Uterus (tissue), 4 donors: ENCODE measurements at places on chromosomes 6 and 20. TPM values are rescaled to one million over a fixed set of nuclear protein-coding genes. Genes with fewer than 3 reads are reported as not detected.

DNA sequence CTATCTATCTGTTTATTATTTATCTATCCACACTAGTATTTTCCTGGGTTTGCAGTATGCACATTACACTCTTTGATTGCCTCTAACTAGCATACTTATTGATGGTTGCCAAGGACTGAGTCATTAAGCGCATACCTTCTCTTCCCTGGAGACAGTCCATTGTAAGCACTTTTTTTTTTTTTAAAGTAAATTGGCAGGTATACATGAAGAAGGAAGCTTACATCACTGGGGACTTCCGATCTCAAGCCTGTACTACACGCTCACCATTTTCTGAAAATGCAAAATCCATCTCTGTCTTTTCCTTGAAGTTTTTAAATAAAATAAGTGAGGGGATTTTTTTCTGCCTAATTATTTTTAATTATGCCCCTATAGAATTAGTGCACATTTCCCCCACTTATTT, 63.5 kb downstream of the HMGN3 start:
- no peak for DNase-seq

GRCh38 chr6:16007146-16007545, 121.7 kb upstream of the MYLIP start:
- no peak for DNase-seq

GRCh38 chr20:61193164-61193563, 58.9 kb upstream of the CDH4 start:
- no peak for DNase-seq

DNA sequence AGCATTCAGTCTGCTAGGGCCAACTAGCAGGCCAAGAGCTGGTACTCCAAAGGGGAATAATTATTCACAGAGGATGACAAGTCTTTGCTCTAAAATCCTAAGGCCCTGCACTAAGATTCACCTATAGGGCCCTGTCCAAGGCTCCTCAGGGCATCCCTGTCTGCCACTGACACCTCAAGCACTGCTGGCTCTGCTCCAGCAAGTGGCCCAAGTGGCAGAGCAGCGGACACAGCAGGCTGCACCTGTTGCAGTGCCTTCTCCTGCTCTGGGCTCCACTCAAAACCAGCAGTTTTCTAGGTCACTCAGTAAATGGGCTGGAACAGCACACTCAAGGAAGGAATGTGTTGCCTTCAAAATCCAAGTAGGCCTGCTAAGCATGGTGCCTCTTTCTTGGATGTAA, 36.4 kb upstream of the SMOC2 start:
- DNase-seq: no peak

- no peak for DNase-seq
These were observed 90.2 kb upstream of the TOX2 start for GRCh38 chr20:43824309-43825050.

DNA sequence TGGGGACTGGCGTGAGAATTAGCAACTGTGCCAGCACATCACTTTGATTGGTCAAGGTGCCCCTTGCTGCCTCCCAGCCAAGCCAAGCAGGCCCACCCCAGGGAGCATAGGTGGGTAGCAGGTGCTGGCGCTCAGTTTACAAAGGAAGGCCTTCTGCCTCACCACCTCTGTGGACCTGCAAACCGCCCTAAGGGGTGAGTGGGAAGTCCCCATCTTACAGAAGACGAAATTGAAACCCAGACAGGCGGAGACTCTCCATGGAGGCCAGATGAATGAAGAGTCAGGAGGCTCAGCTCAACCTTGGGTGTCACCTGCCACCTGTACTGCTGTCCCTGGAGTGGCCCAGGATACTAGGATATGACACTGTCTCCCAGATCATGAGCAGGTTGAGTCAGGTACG, 21.5 kb upstream of the MAS1L start:
- no peak for DNase-seq

GRCh38 chr6:112337209-112337638, 9.9 kb upstream of the RFPL4B start:
- DNase-seq: peak; percentile 60

DNA sequence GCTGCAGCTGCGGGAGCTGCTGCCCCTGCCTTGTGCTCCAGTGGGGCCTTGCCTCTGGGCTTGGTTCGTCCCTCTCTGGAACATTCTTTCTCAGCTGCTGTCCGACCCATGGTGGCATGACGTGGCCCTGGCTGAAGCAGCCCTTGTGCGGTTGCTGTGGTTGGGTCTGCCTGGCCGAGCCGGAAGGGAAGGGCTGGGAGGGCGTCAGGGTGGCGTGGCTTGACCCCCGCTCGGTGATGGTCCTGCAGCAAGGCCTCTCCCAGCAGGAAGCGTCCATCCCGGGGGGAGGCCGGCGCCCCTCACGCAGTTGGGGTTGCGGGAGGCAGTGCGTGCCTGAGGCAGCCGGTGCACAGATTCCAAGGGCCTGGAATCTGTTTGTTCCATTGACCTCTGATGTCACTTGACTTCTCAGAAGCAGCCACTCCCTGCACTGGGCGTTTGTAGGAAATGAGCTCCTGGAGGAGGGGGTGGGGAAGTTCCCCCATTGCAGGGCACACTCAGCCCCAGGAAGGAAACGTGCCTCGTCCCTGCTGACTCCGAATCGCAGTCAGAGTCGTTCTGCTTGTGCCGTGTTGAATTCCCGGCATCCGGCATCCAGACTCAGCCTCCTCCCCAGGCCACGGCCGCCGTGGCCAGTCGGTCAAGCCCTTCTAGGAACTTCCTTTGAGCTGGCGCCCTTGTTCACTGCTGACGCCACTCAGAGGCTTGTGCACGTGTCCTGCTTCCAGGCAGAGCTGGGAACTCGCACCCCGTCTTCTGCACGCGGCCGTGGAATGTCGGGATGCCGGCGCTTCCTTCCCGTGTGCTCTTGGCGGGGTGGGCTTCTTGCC, 9.7 kb upstream of the TNFRSF6B start:
- DNase-seq: peak; percentile 79

ANKRD66 gene
- total RNA-seq: not detected

GRCh38 chr6:170313716-170314295, 7.2 kb downstream of the FAM120B start:
- DNase-seq: no peak

MAP3K5 gene
- 9.5 TPM for total RNA-seq

DNA sequence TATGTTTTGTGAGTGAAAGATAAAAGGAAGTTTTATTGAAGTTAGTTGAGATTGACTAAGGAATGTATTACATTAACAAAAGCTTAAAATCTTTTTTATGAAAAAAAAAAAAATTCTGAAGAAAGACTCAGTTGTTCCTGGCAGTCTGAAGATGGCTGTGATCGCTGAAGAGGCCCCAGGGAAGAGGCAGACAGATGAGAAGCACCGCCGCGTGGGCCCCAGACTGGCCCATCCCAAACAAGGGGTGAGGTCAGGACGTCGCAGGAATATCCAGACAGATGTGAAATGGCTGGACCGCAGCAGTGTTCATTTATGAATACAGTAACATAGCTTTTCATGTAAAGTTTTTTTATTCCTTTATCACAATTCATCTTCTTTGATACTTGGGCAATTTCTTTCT, 194.2 kb downstream of the TBXT start:
- no peak for DNase-seq

ADGB gene
- total RNA-seq: not detected

CST1 gene
- not detected for total RNA-seq

DNA sequence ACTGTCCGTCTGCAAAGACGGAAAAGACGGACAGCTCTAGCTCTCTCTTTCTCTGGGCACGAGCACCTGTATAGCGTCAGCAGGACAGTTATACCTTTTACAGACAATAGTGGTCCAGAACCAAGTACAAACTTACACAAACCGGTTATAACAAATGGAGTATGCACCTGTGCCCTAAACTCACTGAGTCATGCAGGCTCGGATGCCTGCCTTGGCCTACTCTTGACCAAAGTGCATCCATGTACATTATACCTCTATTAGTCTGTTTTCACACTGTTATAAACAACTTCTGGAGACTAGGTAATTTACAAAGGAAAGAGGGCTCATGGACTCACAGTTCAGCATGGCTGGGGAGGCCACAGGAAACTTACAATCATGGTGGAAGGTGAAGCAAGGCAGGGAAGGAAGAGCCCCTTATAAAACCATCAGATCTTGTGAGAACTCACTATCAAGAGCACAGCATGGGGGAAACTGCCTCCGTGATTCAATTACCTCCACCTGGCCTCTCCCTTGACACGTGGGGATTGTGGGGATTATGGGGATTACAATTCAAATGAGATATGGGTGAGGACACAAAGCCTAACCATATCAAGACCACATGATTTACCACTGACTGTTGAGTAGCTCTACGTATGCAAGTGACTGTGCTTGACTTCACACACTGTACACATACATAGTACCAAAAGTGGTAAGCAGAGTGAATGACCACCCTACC, 23.1 kb downstream of the MAN1A1 start:
- no peak for DNase-seq

FAM209B gene
- total RNA-seq: not detected

- no peak for DNase-seq
These were observed 30.2 kb downstream of the SNX9 start for GRCh38 chr6:157853018-157853805.

ALDH8A1 gene
- 1.4 TPM for total RNA-seq

DNA sequence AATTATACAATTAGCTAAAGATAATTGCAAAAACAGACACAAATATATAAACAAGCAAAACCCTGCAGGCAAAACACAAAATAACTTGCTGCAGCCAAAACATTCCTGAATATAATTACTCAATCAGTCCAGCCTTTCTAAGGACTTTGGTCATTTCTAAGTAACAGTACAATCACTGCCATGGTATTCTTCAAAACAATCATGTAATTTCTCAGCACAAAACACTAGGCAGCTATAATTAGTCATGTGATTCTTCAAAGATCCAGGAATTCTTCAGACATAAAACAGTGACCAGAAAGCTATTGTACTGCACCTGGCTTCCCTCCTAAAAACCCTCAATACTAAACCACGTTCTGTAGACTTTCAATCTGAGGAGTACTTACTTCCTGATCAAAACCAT, 881.1 kb downstream of the EPHA7 start:
- no peak for DNase-seq

GRCh38 chr6:101429270-101429669, 35.8 kb downstream of the GRIK2 start:
- no peak for DNase-seq

DNA sequence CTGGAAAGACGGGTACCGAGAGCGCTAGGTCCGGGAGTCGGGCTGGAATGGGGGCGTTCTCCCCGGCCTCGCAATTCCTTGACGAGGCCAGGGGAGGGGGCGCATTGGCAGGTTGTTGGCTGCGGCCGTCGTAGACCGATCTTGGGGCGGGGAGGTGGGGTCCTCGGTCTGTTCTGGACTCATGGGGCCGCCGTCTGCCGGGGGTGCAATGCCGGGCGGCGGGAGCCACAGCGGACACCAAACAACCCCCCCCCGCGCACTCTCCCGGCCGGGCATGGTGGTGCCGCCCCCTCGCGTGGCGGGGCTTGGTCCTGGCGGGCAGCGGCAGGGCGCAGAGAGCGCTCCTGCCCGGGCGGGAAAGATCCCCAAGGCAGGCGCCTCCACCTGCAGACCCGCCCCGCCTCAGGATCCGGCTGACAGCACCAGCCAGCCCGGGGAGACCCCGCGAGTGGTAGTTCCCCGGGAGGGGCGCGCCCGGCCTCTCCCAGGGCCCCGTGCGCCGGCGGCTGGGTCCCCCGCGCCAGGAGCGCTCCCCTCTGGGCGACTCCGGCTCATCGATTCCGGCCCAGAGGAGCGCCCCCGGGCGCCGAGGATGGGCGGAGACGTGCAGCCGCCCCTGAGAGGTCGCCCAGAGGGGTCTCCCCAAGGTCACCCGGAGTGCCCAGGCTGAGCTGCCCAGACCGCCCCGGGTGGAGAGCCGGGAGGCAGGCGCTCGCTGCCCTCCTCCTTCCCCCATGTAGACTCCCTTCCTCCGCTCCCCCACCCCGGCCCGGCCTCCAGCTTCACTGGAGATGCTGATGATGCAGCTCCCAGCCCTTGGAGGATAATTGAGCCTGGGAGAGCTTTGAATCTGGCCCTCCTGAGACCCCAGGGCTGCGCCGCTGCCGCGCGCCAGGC, 709 bp downstream of the PPP1R16B start:
- no peak for DNase-seq

WFDC10B gene
- total RNA-seq: not detected

TBC1D20 gene
- total RNA-seq: 29.4 TPM

ECT2L gene
- 0.52 TPM for total RNA-seq

DNA sequence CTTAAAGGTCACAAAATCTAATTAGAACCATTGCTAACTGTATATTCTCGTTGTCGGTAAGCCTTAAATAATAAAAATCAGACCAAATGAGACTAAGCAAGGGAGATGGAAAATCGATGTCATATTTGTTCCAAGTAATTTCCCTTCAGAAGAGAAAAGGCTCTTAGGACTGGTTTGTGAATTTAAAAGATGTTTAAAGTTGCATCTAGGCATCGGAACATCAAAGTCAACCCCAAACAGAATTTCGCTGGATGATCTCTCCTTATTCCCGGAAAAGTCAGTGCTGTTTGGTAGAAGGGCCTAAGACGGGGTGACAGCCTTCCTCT, 63.8 kb downstream of the NPEPL1 start:
- no peak for DNase-seq
